ENCODE measurements at places on chromosomes 12 and 14. TPM values are rescaled to one million over a fixed set of nuclear protein-coding genes. Genes with fewer than 3 reads are reported as not detected.

The SYCP3 gene
- not detected for total RNA-seq

The TAS2R8 gene
- not detected for total RNA-seq

The CLEC7A gene
- 24.3 TPM for total RNA-seq

The TAS2R7 gene
- not detected for total RNA-seq

The KLRG1 gene
- total RNA-seq: 5.9 TPM

The TBK1 gene
- 26.3 TPM for total RNA-seq

The LALBA gene
- not detected for total RNA-seq

The MIS18BP1 gene
- 40.3 TPM for total RNA-seq

The PLA2G1B gene
- not detected for total RNA-seq

The ACVRL1 gene
- total RNA-seq: 90.2 TPM

The CLEC14A gene
- total RNA-seq: 22.2 TPM

The SRRM4 gene
- total RNA-seq: 0.21 TPM

The GPR132 gene
- 18.6 TPM for total RNA-seq

The XRCC3 gene
- 8.4 TPM for total RNA-seq

The RAD51AP1 gene
- total RNA-seq: not detected

The ADCY4 gene
- total RNA-seq: 25.5 TPM

The RTL1 gene
- not detected for total RNA-seq

DNA sequence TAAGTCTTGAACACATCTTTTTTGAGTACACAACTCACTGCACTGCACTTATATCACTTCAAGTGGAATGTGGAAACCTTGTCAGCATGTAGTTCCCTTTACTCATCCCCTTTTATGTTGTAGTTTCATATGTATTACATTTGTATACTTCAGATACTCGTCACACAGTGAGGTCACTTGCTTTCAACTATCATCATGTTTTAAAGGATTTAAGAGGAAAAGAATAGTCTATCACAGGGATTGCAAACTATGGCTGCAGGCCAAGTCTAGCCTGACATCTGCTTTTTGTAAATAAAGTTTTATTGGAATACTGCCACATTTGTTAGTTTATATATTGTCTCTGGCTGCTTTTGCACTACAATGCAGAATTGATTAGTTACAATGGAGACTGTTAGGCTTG is 24.3 kb downstream of the CNOT2 start:
- DNase-seq: no peak

- DNase-seq: no peak
Observed at GRCh38 chr12:119649202-119649808, 18.6 kb upstream of the PRKAB1 start.

GRCh38 chr12:129927316-129927900 is 23.6 kb upstream of the TMEM132D start:
- no peak for DNase-seq

- DNase-seq: no peak
Observed at GRCh38 chr12:62632411-62632918, 165.8 kb downstream of the MON2 start.

DNA sequence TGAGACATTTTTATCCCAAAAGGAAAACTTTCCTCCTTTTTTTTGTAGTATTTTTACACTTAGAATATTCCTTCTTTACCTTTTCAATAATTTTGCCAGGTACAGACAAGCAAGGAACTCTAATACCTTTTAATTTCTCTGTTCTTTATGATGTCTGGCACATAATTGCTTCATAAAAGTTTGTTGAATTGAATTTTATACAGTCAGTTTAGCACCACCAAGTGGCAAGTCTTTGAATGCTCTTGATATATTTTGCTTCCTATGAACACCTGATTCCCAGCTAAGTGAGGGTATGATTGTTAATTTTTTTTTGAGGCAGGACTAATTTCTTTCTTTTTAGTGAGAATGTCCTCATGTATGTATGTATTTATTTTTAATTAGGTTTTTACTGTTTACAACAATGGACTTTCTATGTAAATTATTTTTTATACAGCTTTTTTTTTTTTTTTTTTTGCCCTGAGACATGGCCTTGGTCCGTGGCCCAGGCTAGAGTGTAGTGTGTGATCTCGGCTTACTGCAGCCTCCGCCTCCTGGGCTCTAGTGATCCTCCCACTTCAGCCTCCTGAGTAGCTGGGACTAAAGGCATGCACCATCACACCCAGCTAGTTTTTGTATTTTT is 6.9 kb downstream of the TBC1D15 start:
- DNase-seq: no peak

GRCh38 chr12:119075918-119076317 is 94.6 kb downstream of the SRRM4 start:
- DNase-seq: no peak

GRCh38 chr12:53623548-53624385 is 2.4 kb downstream of the ATF7 start:
- DNase-seq: no peak

GRCh38 chr14:77043984-77044485 is 15.5 kb upstream of the IRF2BPL start:
- no peak for DNase-seq

GRCh38 chr14:22803687-22803974 is 11.6 kb downstream of the SLC7A7 start:
- no peak for DNase-seq

DNA sequence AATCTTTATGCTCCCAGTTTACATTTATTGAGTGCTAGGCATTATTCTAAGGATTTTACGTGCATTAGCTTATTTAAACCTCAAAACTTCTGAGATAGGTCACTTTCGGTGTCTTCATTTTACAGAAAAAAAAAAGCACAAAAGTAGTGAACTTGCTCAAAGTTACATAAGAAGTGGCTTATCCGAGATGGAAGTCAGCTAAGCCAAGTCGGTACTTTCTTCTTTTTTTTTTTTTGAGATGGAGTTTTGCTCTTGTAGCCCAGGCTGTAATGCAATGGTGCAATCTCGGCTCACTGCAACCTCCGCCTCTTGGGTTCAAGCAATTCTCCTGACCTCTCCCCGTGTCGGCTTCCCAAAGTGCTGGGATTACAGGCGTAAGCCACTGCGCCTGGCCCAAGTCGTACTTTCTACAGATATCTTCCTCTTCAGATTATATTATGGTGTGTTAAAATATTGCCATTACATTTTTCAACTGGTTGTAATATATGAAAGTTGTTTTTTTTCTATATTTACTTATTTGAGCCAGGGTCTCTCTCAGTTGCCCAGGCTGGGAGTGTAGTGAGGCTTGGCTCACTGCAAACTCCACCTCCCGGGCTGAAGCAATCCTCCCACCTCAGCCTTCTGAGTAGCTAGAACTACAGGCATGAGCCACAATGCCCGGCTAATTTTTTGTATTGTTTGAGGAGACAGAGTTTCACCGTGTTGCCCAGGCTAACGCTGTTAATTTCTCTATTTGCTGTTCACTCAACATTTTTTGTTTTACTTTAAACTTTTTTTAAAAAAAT is 8.9 kb downstream of the DPPA3 start:
- DNase-seq: no peak

DNA sequence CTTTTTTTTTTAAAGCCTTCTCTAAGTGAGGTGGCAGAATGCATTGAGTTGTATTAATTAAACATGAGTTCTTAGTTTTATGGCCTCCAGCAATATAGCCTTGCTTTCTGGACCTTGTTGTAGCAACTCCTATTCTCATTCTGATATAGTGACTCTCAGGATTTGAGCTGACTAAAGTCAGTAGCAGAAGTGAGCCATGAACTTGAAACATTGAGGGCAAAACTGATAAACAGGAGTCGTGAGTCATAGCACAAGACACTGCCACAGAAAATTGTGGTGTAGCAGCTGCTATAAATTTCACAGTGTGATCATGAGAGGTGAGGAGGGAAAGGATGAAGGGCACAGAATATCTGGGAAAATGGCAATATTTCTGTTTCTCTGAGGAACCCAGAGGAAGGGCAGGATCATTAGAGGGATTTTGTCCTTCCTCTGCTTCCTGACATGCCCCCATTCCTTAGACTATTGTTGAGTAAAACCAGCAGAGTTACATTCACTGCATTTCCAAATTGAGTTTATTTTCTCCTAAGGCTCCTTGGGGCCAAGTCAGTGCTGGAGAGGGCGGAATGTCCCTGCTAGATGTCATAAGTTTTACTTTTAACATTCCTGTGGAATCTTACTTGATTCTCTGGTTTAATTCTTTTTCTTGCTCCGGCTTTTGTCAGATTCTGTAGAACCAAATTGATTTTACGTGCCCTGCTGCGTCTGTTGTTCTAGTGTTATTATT is 7.5 kb downstream of the KLRG1 start:
- DNase-seq: no peak

- no peak for DNase-seq
Observed at GRCh38 chr12:42696406-42697149, 107.0 kb upstream of the PRICKLE1 start.

DNA sequence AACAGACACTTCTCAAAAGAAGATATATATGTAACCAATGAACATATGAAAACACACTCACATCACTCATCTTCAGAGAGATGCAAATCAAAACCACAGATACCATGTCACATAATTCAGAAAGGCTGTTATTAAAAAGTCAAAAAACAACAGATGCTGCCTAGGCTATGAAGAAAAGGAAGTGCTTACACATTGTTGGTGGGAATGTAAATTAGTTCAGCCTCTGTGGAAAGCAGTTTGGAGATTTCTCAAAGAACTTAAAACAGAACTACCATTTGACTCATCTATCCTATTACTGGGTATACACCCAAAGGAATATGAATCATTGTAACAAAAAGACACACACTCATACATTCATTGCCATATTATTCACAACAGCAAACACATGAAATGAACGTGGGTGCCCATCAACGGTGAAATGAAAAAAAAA is 35.1 kb downstream of the EIF2S3B start:
- no peak for DNase-seq

GRCh38 chr12:16163146-16163545 is 114.3 kb downstream of the SLC15A5 start:
- no peak for DNase-seq

- DNase-seq: no peak
Observed at GRCh38 chr14:96905825-96906224, 108.6 kb downstream of the VRK1 start.

- no peak for DNase-seq
Observed at GRCh38 chr12:77202457-77203060, 137.2 kb upstream of the E2F7 start.

- DNase-seq: no peak
Observed at GRCh38 chr14:59474172-59474571, 9.0 kb upstream of the GPR135 start.

DNA sequence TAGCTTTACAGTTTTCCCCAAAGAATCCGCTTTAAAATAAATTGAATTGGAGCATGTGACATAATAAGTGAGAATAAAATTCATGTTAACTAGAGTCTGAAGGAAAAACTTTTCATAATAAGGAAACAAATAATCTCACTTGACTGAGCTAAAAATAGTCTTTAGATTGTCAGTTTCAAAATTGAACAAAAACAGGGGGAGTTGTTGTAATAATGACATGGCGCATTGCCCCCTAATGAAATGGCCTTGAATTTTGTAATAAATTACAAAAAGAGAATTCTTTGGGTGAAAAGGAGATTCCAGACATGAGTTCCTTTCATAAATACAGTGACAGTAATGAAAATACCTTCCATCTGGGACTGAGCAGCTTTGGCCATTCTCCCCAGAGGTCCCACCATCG is 178.6 kb downstream of the EFCAB11 start:
- no peak for DNase-seq

GRCh38 chr14:28608851-28609828 is 157.4 kb upstream of the FOXG1 start:
- DNase-seq: no peak

- no peak for DNase-seq
Observed at GRCh38 chr14:58082011-58082410, 70.0 kb downstream of the ARMH4 start.

DNA sequence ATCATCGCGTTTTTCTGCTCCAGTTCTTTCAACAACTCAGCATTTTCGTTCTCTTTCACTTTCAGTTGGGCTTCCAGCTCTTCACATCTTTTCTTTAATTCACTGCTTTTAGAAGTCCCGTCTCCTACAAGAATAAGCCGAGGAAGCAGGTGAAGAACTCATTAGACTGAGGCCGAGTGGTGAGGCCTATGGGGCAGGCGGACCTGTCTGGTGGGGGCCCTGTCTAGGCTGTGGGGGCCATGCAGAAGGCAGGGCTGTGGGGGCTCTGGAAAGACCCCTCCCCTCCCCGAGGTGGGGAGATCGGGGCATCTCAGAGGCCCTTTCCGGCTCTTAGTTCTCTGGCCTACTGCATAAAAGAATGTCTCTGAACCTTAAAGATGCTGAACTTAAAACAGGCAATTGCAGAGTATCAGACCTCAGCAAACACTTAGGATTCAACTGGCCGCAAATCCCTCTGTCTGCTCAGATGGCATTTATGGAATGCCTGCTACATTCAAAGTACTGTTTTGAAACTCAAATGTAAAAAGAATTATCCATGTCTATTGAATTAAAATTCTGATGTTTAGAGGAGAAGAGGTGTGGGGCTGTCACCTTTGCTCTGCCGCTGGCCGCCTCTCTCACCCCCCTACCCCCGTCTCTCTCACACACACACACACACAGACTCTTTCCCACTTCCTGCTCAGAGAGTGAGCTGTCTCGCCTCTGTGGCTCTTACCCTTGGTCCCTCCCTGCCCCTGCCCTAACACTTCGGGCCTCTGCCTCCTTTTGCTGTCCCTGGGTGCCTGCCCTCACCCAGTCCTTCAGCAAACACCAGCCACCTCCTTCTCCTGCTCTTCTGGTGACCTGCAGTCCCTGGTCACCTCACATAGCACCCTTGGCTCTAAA is 34.7 kb downstream of the CCDC92 start:
- DNase-seq: no peak

DNA sequence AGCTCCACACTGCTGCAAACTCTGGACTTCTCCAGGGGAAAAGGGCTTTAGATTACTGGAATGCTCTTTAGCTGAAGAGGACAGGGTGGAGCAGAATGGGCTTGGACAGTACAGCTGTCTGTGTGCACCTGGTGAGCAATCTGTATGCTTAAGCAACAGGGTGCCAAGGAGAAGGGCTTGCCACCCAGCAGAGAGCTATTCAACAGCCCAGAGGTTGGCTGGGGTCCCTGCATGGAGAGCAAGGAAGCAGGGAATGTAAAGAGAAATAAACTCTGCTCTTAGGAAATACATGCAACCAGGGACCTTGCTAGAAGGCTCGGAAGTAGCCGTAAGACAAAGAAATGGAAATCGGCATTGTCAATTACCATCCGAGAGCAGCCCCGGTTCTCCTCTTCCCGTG is 53.0 kb upstream of the CORO1C start:
- no peak for DNase-seq

All from thoracic aorta (tissue), 2 donors.